ENCODE measurements at places on chromosomes 2 and 18. TPM values are rescaled to one million over a fixed set of nuclear protein-coding genes. Genes with fewer than 3 reads are reported as not detected.

GRCh38 chr2:7191932-7192331, 274.7 kb downstream of the RNF144A start:
- H3K27ac ChIP-seq = no peak overlapping the region
- no peak overlapping the region for H3K4me3 ChIP-seq
- no peaks in the 10 kb centered on the region for H3K27me3 ChIP-seq
- no peaks in the 10 kb centered on the region for H3K36me3 ChIP-seq

- no peak overlapping the region for H3K27ac ChIP-seq
- peaks cover 4% of the 10 kb centered on the region for H3K36me3 ChIP-seq
- no peak overlapping the region for H3K4me3 ChIP-seq
- DNase-seq = no peak
Measured at GRCh38 chr2:168851674-168852320, 38.4 kb downstream of the SPC25 start.

The RESP18 gene
- total RNA-seq = not detected

DNA sequence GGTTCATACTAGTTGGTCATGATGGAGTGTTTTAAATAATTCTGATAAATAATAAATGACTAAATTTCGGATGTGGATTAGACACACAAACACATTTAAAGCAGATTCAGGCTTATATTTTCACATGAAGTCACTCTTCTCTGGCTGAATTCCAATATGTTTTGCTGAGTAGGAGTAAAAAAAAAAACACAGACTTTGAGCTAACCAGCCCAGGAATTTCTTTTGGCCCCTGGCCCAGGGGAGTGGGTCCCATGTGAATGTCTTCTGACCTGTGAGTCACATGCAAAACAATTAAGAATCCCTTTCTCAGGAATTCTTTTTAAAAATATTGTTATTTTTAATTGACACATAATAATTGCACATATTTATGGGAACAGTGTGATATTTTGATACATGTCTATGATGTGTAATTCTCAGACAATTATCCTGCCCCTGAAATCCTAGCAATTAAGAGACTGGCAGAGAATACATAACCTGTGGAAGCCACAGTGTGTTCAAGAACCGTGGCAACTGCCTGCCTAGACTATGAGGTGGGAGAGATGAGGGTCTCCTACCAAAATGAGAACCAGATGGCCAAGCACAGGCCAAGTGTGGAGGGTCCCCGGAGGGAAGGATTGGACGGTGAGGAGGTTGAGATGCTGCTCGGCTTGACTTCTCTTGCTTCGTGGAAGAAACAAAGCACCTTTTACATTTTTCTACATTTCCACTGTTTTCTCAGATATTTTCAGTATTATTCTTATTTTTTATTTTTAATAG, 236.4 kb downstream of the PIEZO2 start:
- H3K27me3 ChIP-seq = no peaks in the 10 kb centered on the region
- no peaks in the 10 kb centered on the region for H3K36me3 ChIP-seq
- no peak overlapping the region for H3K27ac ChIP-seq
- DNase-seq = no peak

DNA sequence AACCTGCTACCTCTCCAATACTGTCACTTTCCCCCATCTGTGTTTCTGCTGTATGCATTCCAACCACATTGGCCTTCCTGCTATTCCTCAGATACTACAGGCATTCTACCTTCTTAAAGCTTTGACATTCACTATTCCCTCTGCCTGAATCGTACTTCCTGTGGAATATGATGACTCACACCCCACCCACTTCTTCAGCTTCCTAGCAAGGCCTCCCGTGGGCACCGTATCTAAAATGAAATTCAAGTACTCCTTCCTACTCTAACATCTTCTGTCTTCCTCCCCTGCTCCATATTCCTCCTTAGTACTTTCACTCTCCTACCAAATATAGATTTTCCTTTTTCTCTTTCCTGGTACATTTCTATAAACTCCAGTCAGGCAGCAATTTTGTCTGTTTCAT, 710.4 kb downstream of the RNF144A start:
- peaks cover 4% of the 10 kb centered on the region for H3K27me3 ChIP-seq
- no peaks in the 10 kb centered on the region for H3K4me1 ChIP-seq
- H3K27ac ChIP-seq = no peak overlapping the region
- DNase-seq = no peak
- no peaks in the 10 kb centered on the region for H3K36me3 ChIP-seq

The MEP1B gene
- total RNA-seq = not detected

DNA sequence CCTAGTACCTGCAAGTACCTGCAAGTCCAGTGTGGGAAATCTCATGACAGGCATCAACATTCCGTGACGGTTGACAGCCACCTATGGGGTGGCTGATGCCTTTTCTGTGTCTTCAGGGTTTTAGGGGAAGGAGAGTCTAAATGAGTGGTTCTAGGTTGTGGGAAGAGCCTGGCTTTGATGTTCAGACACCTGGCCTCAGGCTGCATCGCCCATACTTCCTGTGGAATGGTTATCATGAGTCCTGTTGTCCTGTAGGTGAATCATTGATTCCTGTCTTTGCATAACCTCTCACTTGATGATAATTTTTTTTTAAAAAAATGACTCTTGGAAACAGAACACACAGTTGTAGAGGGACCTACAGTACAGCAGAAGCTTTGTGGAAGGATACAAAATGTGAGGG, 108.9 kb downstream of the NEDD4L start:
- no peaks in the 10 kb centered on the region for H3K27me3 ChIP-seq
- DNase-seq = no peak
- H3K27ac ChIP-seq = no peak overlapping the region
- H3K4me3 ChIP-seq = no peak overlapping the region
- peaks cover 5% of the 10 kb centered on the region for H3K36me3 ChIP-seq

DNA sequence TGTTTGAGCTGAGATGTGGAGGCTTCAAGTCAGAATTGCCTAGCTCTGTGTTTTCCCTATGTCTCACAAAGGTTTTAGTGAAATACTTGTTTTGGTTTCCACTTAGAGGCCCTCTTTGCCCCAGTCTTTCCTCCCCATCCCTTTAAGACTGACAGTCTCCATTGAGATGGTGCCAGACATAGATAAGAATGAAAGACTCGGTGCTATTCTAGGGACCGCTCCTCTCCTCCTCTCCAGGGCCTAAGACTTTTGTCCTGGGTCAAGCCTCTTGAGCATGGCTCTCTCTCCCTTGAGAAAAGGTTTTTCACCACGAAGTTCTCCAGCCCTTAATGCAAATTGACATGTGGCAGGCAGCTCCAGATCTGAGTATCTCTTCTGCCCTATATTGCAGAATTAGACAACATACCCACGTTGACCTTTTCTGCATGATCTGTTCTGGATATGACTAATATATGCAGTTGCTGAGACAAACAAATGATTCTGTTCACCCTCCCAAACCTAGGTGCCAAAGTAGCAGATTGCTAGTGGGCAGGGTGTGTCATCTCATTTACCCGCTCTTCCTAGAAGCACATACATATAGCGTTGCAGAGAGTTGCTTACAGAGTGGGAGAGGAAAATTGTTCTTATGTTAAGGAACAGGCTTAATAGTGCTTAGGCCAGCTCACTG, 47.5 kb upstream of the ACSL3 start:
- peaks cover 30% of the 10 kb centered on the region for H3K27me3 ChIP-seq
- H3K4me3 ChIP-seq = no peak overlapping the region
- DNase-seq = no peak
- no peak overlapping the region for H3K27ac ChIP-seq
- no peaks in the 10 kb centered on the region for H3K36me3 ChIP-seq

DNA sequence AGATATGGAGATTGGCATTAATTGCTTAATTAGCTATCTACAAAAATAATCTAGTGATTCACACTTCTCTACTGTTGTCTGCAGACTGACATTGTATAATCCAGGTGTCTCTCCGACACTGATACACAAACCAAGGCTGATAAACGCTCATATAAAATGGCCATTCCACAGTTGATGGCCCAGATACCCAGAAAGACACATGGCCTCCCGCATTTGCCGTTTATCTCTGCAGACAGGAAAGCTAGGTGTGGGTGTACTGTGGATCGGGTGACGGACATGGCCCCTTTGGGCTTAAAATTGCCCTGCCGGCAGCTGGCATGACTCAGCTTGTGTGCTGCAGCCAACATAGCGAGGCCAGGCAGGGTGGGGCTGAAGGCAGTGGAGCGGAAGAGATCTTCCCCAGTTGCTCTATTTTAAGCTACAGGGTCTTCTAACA, 18.5 kb downstream of the PMAIP1 start:
- H3K4me3 ChIP-seq = no peak overlapping the region
- H3K36me3 ChIP-seq = no peaks in the 10 kb centered on the region
- no peaks in the 10 kb centered on the region for H3K4me1 ChIP-seq
- peaks cover 7% of the 10 kb centered on the region for H3K27me3 ChIP-seq

The COLEC12 gene
- total RNA-seq = 0.55 TPM

- no peak for DNase-seq
- H3K4me1 ChIP-seq = peaks cover 5% of the 10 kb centered on the region
- H3K4me3 ChIP-seq = no peak overlapping the region
- H3K27me3 ChIP-seq = no peaks in the 10 kb centered on the region
- peaks cover 27% of the 10 kb centered on the region for H3K36me3 ChIP-seq
Measured at GRCh38 chr2:10597956-10598355, 91.8 kb downstream of the NOL10 start.

DNA sequence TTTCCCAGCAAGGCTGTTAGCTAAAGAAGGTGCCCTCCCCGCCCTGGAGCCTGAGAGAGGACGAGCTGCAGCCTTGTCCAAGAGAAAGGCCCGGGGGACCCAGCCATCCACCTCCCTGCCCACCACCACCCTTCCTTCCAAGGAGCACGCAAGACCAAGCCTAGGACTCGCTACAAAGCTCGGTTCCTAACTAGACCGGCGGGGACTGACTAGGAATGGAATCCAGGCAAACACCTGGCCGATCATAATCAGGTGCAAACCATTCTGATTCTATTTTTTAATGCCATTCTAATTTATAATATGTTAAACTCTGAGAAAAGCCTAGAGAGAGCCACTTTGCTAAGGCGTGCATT, 19.7 kb upstream of the TUBB6 start:
- H3K27me3 ChIP-seq = peaks cover 60% of the 10 kb centered on the region
- no peak for DNase-seq
- H3K27ac ChIP-seq = peak overlapping the region; percentile 86
- H3K4me3 ChIP-seq = peak overlapping the region; percentile 78
- peaks cover 10% of the 10 kb centered on the region for H3K4me1 ChIP-seq

DNA sequence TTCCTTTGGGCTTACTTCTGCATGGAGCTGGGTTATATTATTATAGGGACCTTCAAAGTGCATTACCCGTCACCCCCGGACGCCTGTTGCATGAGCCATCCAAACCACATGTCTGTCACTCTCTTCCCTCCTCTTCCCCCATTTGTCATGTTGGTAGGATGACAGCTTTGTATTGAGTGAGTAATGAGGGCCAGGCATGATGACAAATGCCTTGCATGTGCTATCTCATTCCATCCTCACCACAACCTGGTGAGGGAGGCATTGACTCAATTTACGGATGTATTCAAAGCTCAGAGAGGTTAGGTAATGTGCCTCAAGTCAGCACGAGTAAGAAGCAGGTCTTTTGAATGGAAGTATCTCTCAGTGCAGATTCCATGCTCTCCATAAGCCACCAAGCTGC, 510.5 kb upstream of the TNP1 start:
- peaks cover 19% of the 10 kb centered on the region for H3K4me1 ChIP-seq
- DNase-seq = no peak
- no peaks in the 10 kb centered on the region for H3K36me3 ChIP-seq
- no peaks in the 10 kb centered on the region for H3K27me3 ChIP-seq

DNA sequence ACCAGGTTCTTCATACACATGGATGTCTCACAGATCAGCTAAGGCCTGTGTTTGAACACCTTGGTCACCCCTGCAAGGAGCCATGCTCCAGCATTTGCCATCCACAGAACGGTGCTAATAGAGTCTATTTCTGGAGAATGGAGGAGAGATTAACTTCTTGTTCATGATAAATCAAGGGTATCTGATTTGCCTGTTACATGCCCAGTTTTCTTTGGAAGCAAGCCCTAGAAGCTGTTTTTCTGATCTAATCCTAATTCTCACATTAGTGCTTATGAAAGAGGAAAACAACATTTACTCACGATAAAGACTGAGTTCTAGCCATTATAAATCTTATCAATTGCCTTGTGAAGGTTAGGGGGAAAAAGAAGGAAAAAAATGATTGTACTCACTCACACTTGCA, 119.6 kb upstream of the DTNA start:
- DNase-seq = no peak
- peaks cover 26% of the 10 kb centered on the region for H3K4me1 ChIP-seq
- no peaks in the 10 kb centered on the region for H3K27me3 ChIP-seq
- no peaks in the 10 kb centered on the region for H3K36me3 ChIP-seq
- H3K27ac ChIP-seq = no peak overlapping the region

DNA sequence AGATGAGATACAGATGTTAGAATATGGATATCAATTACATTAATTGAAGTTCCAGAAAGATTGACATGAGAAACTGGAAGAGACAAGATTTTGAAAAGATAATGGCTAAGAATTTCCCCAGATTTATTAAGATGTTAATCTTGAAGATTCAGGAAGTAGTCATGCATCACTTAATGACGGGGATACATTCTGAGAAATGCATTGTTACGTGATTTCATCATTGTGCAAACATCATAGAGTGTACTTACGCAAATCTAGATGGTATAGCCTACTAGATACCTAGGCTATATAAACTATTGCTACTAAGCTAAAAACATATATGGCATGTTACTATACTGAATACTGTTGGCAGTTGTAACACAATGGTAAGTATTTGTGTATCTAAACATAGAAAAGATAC, 6.8 kb upstream of the CHMP3 start:
- H3K4me1 ChIP-seq = no peaks in the 10 kb centered on the region
- peaks cover 14% of the 10 kb centered on the region for H3K27me3 ChIP-seq
- DNase-seq = no peak
- no peak overlapping the region for H3K4me3 ChIP-seq
- H3K36me3 ChIP-seq = no peaks in the 10 kb centered on the region

DNA sequence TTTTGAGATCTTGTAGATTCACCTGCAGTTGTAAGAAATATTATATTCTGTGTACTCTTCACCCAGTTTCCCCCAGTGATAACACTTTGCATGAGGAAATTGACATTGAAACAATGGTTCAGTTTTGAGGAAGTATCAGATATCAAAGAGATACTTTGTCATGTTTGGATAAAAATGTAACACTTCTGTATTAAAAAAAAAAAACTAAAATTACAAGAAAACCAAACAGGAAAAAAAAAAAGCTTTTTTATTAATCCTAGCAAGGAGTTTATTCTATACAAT, 204.0 kb downstream of the ARL4C start:
- peaks cover 2% of the 10 kb centered on the region for H3K27me3 ChIP-seq
- no peak overlapping the region for H3K4me3 ChIP-seq
- H3K4me1 ChIP-seq = peaks cover 20% of the 10 kb centered on the region
- no peak for DNase-seq

The PDE11A gene
- total RNA-seq = 60.5 TPM

GRCh38 chr2:164797627-164798026, 44.0 kb downstream of the COBLL1 start:
- peaks cover 30% of the 10 kb centered on the region for H3K4me1 ChIP-seq
- no peak overlapping the region for H3K4me3 ChIP-seq
- peaks cover 12% of the 10 kb centered on the region for H3K36me3 ChIP-seq
- peak overlapping the region; percentile 9 for H3K27ac ChIP-seq
- no peaks in the 10 kb centered on the region for H3K27me3 ChIP-seq

GRCh38 chr2:81747481-81748070, 1443.0 kb upstream of the LRRTM1 start:
- no peak overlapping the region for H3K4me3 ChIP-seq
- H3K36me3 ChIP-seq = peaks cover 4% of the 10 kb centered on the region
- H3K4me1 ChIP-seq = no peaks in the 10 kb centered on the region
- H3K27me3 ChIP-seq = no peaks in the 10 kb centered on the region
- no peak overlapping the region for H3K27ac ChIP-seq
- DNase-seq = no peak

The RGPD4 gene
- total RNA-seq = not detected

- peaks cover 20% of the 10 kb centered on the region for H3K36me3 ChIP-seq
- peaks cover 7% of the 10 kb centered on the region for H3K4me1 ChIP-seq
- no peak overlapping the region for H3K27ac ChIP-seq
- H3K27me3 ChIP-seq = no peaks in the 10 kb centered on the region
Measured at GRCh38 chr2:190266314-190266713, 53.3 kb downstream of the HIBCH start.
